ENCODE measurements at places on chromosomes 3 and 15. TPM values are rescaled to one million over a fixed set of nuclear protein-coding genes. Genes with fewer than 3 reads are reported as not detected.

GRCh38 chr15:29815000-29815710 lies 7.1 kb downstream of the TJP1 start:
- peak; percentile 69 for DNase-seq

- DNase-seq = no peak
These were observed 21.2 kb downstream of the XYLB start for GRCh38 chr3:38367779-38368178.

- no peak for DNase-seq
These were observed 93.8 kb downstream of the MYO5A start for GRCh38 chr15:52434885-52435284.

DNA sequence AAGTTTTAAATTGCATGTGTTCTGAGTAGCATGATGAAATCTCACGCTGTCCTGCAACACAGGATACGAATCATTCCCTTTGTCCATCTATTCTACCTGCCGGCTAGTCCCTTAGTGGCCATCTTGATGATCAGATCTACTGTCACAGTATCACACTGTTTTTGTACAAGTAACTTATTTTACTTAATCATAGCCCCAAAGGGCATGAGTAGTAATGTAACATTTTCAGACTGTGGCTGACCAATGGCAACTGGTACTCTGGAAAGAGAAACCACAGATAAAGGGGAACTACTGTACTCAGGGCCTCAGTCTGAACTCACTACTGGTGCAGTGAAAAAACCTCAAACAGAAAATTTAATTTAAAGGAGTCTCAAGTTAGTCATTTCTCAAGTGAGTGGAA lies 127.3 kb upstream of the MRPL3 start:
- no peak for DNase-seq

- no peak for DNase-seq
These were observed 146.1 kb downstream of the GHSR start for GRCh38 chr3:172302203-172302602.

- no peak for DNase-seq
These were observed at the start of gene DLL4 for GRCh38 chr15:40928821-40929659. Gene DLL4 (plus strand): TSS chr15:40929340. CDS start chr15:40929669, 329 bp downstream.

DNA sequence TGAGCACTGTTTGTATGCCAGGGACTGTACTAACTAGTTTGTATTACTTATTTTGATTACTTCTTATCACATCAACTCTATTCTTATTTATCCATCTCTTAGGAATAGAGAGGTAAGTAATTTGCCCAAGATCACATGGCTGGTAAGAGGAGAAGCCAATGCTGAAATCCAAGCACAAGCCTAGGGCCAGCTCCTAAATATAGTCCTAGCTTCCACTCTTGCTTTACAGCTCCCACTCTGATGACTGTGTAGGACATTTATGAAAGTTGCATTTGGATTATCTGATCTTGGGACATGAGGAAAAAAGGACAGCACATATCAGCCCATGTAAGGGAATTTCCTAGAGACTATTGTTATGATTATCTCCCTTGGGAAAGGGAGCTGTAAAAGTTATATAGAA lies 58.1 kb downstream of the GTF2E1 start:
- DNase-seq = no peak

DNA sequence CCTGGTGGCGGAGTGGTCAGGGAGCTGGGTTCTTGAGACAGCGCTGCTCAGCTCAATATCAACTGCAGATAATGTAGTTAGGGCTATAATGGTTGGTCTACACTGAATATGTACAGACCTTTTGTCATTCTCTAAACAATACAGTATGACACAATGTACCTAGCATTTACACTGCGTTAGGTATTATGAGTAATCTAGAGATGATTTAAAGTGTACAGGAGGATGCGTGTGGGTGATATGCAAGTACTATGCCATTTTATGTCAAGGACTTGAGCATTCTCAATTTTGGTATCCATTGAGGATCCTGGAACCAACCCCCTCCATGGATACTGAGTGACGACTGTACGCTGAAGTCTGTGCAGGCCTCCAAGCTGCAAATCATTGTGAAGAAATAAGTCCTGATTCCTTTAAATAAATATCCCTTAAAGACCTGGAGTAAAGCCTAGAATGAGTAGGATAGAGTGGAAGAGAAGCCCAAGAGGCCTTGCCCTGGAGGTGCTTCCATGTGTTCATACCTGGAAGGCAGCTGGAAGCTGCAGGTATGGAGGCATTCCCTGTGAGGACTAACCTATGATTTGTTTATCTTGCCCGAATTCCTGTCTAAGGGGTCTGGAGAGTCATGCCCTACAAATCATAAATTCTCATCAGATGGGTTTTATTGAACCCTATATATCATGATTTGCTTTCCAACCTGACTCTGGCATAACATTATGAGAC lies 15.7 kb upstream of the RTP1 start:
- no peak for DNase-seq

- no peak for DNase-seq
These were observed 158.6 kb downstream of the CCNL1 start for GRCh38 chr3:157001221-157001957.

- DNase-seq = no peak
These were observed 44.4 kb downstream of the BTD start for GRCh38 chr3:15645740-15646501.

DNA sequence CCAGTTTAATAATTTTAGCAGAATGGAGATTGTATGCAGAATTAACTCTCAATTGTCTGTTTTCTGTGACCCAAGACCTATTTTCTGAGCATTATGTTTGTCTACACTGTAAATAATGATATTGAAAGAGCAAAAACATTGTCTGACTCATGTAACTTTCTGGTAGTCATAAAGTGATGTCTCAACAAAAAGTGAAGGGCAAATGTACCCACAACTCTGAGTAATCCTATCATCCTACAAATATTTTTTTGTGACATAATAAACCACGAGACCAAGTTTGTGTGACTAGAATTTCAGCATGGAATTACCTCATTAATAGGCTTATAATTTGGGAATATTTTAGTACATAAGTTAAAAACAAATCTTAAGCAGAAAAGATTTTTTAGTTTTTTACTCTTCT lies 15.4 kb upstream of the ABHD10 start:
- DNase-seq = no peak

- no peak for DNase-seq
These were observed 116.9 kb downstream of the SLC9A9 start for GRCh38 chr3:143731320-143731719.

GRCh38 chr3:67976663-67977062 lies 322.3 kb upstream of the SUCLG2 start:
- no peak for DNase-seq

DNA sequence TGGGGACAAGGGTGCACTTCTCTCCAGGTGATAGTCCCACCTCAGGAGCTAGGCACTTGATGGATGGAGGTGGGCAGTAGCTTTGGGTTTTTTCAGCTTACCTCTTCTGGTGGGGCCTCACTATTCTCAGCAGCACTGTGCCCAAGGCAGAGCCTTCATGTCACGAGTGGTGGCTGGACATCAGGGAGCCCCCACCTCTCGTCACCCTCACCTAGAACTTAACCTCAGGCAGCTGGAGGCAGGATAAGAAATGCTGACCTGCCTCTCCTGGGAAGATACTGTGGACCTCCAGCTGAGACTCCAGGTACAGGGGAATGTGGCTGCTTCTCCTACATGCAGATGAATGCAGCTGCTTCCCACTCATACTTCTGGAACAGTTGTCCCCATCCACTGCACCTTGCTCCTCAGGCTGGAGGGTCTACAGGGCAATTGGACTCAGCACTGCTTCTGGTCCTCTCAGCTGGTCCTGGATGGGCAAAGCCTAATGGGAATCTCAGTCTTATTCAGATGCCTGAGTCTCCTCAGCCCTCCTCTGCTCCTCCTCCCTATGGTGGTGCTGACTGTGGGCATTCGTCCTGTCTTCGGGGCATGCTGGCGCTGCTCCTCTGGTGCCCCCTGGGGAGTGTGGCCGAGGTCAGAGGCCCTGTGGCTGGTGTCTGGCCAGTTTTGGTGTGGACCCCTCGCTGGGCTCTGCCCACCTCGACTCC lies 129.9 kb downstream of the KLF13 start:
- no peak for DNase-seq

GRCh38 chr3:141996437-141996836 lies 120.0 kb downstream of the ATP1B3 start:
- DNase-seq = no peak

The GPR160 gene
- 169 TPM for polyA plus RNA-seq

The CHDH gene
- 10.3 TPM for polyA plus RNA-seq
